ENCODE measurements at places on chromosomes 7 and 10.

DNA sequence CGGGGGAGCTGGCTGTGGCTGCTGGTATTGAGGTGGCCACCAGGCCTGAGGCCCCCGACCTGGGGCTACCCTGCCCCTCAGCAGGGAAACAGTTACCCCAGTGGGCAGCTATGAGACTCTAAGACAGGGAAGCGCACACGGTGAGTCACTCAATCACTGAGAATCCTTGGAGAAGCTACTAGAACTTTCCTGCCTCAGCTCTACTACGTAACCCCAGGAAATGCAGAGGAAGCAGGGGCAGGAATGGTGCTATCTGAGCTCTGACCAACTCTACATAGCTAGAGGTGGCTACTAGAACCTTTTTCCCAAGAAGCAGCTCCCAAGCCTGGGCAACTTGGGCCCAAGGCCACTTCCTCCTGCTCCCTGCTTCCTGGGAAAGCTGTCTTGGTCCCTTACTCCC lies 11.8 kb downstream of the DNAJB12 start:
- DNase-seq: no peak

DNA sequence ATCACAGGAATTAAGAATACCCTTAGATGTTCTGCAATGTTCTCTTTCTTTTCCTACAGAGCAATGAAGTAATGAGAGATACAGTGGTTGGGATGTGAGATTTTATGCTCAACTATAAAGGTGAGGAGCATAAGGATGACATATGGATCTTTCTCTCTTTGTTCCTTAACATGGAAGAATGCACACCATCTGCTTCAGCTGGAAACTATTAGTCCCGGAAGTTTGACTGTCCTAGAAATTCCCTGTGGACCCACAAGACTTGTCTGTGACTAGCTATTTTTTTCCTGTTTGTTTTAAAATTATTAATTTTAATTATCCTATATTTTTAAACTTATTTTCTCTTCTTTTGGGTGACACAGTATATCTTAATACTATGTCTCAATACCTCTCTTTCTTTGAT lies 80.2 kb downstream of the DKK1 start:
- DNase-seq: no peak

- no peak for DNase-seq
Observed at GRCh38 chr10:118584181-118584954, 11.1 kb downstream of the PRLHR start.

- DNase-seq: no peak
Observed at GRCh38 chr7:44431091-44431608, 59.3 kb downstream of the NUDCD3 start.

GRCh38 chr10:45000138-45000751 lies 478 bp upstream of the ZNF22 start:
- no peak for DNase-seq
